ENCODE measurements at places on chromosomes 5 and 9.

DNA sequence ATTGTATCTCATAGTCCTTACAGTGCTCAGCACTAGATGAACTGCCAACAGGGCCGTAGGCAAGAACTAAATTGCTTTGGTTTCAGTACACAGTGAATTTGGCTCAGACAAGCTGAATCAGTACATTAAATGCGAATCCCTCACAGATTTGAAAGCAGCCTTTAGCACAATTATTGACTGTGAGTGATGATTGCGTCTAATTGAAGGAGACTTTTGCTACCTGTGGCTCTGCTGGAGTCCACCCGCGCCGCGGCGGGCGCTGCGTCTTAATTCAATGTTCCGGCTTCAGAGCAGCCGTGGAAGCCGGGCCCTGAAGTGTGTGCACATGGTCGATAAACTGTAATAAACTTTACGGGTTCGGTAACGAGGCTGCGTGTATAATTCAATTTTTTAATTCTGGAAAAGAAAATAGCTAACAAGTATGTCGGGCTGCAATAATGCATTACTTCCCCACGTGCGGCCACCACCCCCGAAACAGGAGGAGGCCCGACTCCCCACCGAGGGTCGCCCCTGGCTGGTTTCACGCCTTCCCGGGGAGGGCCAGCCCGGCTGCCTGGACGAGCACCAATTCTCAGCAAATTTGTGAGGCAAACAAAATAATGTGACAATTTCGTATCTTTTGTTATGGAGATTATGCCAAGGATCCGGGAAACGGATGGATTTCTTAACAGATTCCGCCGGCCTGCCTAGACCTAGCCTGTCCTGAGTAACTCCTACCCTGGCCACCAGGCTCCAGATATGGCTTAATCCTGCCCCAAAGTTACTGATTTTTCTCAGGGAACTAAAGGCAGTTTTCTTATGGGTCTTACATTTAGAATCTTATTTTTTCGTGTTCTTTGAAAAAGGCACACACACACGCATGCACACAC is 269.4 kb upstream of the IRX1 start:
- no peak for DNase-seq

- peak; percentile 89 for DNase-seq
These were observed at the start of gene TTC1 for GRCh38 chr5:160008877-160009590. TTC1 (plus strand) TSS chr5:160009139; CDS start chr5:160010529, 1,390 bp downstream.

DNA sequence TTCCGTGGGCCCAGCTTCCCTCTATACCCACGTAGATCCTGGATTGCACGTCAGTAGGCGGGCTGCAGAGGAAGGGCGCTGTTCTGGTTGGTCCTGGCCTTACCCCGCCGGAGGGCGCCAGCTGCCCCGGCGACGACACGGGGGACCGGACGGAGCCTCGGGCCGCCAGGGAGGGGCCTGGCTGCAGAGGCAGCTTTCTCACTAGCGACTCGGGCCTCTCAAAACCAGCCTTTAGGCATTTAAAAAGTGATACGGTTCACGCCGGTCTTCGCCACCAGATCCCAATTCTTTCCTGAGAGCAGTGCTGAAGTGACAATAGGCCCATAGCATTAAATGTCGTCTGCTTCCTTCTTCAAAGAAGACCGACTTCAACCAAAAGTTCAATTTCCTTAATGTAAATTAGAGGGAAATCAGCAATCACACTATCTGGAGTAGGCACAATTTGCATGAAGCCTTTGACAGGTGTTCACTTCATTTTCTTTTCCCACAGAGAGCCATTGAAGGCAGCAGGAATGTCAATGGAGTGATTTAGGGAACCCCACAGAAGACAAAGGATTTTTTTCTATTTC is 17.6 kb upstream of the UBE2D2 start:
- DNase-seq: no peak

- DNase-seq: no peak
These were observed 2.0 kb downstream of the SEMA6A start for GRCh38 chr5:116572350-116573278.

DNA sequence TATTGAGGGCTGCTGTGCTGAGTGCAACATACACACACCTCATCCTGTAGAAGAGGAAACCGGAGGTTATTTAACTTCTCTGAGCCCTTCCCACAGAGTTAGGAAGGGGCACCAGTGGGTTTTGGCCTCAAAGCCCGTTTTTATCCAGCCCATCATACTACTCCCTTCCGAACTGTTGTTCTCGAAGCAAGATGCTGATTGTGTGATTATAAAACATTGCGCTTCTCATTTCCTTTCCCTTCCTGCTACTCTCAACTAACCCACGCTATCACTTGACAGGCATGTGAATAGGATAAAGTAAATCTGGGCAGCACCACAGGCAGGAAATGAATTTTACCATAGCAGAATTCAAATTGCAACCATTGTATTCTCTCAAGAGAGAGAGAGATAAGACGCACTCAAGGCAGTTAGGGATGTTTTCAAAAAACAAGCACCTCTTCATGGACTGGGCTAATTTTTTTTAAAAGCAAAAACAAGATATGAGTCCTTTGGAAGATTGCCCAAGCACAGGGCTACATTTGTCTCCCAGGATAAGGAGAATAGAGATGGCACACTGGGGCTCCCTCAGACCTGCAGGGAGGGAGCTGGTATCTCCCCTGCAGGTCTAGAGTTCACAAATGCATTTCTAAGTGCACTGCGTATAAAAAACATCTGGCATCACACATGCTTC is 52.6 kb downstream of the GNA14 start:
- DNase-seq: no peak

All from stimulated activated CD4-positive, alpha-beta T cell treated with anti-CD3 and anti-CD28 coated beads, Interleukin-1b, Interleukin-23, amount 100 ng/mL, for 24 hours (primary cell).